ENCODE measurements at places on chromosomes 2 and 18.
A peak's percentile ranks its signal among the peaks of the same experiment; 100 is the strongest.

DNA sequence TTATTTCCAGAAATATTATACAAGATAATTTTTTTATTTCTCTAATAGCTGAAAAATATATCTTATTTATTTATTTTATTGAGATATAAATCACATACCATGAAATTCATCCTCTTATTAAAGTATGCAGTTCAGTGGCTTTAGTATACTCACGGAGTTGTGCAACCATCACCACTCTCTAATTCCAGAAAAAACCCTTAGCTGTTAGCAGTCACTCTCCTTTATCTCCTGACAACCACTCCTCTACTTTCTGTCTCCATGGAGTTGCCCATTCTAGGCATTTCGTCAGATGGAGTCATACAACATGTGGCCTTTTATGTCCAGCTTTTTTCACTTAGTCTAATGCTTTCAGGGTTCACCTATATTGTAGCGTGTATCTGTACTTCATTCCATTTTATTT, 66.5 kb downstream of the TCF7L1 start:
- peak; percentile 40 for DNase-seq

GRCh38 chr2:75560768-75561565, at the start of gene EVA1A:
Gene EVA1A, minus strand, starts transcription at chr2:75560939. Its CDS starts 42,799 bp downstream, at chr2:75518140.
- DNase-seq: peak; percentile 53

- DNase-seq: no peak
Measured at GRCh38 chr2:158486150-158486969, 29.6 kb downstream of the PKP4 start.

GRCh38 chr2:12465631-12466135, 251.1 kb upstream of the TRIB2 start:
- no peak for DNase-seq

DNA sequence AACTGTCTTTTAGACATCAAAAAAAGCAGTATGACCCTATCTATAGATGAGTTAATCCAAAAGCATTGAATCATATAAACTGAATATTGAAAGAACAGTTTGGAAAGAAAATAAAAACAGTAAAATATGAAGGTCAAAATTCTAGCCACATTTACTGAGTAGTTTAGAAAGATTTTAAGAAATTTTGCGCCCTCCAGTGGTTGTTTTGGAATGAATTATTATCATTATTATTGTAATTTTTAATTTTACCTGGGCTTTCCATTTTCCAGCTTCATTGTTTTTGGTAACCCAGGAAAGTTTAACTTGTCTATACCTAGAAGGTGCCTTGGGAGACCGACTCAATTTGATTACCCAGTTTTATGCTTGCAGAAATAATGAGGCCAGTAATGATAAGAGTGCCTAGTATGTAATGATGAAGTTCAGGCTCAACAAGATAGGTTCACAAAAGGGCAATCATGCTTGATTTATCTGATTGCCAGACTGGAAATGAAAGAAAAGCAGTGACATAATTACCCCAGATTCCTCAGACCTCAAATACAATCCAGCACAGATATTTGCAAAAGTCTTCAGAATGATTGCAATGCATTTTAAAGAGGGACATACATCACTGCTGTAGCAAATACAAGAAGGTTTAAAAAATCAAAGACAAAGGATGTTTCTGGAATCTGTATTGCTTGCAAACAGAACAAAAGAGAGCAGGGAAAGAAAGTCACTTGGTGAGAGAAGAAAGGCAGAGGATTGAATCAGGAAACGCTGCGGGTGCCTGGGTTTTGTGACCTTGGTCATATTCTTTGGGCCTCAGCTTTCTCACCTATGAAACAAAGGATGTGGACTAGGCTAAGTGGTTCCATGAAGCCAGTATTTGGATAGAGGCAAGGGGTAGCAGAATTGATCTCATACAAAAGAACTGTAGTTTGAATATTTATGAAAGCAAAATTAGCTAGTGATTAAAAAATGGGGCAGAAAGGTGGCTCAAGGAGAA, 153.8 kb downstream of the MAP2 start:
- DNase-seq: no peak

GRCh38 chr2:234138836-234139235, 88.3 kb downstream of the SPP2 start:
- DNase-seq: no peak

DNA sequence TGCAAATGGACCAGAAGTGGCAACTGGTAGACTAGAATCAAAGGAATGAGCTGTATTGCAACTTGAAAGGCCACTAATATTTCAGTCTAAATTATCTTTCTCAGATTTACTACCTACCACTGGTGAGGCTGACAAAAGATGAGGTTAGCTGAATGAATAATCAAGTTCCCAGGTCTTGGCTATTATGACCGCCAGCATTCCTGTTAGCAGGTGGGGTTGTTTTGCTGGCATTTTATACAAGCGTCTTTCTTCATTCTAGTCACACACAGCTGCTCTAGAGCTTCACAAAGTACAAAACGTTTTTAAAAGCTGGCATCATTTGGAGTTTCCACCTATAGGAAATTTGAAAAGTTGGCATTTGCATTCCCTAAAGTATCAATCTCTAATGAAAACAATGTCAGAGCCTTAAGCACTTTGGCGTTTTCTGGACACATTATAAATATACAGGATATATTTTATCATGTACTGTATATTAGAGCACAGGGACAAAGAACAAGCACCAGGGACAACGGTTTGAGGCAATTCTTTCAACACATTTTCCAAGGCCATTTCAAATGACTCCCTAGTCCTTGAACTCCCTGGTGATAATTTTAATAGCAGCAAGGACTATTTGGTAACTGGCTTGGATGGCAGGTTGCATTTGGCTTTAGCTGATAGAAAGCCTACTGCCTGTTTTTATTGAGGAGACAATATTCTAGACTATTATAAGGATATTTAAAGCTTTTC, 410.2 kb upstream of the CHST9 start:
- DNase-seq: no peak

DNA sequence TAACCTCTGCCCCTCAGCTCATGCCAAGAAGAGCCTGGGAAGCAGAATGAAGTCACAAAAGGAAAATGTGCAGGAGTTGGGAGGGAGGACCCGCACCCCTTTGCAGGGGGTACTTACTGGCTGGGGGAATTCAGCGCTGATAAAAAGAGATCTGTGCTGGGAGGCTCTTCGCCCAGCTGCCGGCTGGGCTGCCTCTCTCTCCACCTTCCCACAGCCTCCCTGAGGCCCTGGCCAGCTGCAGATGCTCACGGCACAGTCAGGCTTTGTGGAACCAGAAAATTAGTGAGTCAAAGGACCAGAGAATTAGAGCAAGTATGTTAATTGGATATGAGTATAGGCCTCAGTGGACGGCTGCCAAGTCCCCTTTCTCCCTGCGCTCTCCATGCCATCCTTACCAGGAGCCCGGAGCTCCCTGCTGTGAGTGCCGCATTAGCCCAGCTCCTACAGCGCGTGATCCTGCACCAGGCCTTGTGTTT, 181.7 kb upstream of the SH3BP4 start:
- no peak for DNase-seq

- peak; percentile 82 for DNase-seq
Measured at GRCh38 chr18:74146756-74147155, 878 bp downstream of the FBXO15 start.

DNA sequence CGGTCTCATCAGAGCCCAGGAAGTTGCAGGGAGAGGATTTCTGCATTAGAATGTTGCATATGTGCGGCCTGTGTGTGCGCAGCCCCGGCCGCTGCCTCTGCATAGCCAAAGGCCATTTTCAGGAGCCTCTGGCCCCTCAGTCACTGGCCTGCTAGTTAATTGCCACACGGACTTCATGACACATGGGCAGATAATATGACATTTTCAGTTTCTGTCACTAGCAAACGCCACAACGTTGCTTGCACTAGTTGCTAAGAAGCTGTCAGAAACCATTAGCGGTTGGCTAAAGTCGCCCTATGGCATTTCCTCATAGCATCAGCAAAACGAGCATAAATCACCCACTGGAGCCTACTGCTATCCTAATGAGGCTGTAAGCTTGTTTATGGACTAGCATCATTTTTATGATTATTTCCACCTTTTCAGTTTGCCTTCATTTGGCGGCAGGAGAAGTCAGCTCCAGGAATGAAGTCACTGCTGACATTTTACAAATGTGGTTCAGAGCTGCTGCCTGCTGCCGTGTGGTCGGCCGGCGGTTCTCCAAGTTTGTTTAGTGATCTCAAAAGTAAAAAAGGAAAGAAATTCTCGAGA, 73.7 kb downstream of the MEIS1 start:
- peak; percentile 35 for DNase-seq

DNA sequence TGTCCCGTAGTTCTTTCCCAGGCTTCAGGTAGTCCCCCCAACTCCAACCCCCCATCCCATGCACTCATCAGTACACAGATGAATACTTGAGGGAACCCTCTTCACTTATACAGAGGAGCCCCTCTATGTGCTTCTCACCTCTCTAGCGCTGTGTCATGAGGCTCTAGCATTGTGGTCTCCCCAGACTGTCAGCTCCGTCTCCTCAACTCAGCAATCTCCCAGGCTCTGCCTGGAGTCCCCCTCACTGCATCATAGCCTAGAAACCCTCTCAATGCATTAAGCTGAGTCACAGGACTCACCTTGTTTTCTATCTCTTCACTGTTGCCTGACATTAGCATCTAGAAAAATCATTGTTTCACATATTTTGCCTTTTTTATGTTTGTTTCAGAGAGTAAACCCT, 20.2 kb upstream of the PRKCE start:
- no peak for DNase-seq

DNA sequence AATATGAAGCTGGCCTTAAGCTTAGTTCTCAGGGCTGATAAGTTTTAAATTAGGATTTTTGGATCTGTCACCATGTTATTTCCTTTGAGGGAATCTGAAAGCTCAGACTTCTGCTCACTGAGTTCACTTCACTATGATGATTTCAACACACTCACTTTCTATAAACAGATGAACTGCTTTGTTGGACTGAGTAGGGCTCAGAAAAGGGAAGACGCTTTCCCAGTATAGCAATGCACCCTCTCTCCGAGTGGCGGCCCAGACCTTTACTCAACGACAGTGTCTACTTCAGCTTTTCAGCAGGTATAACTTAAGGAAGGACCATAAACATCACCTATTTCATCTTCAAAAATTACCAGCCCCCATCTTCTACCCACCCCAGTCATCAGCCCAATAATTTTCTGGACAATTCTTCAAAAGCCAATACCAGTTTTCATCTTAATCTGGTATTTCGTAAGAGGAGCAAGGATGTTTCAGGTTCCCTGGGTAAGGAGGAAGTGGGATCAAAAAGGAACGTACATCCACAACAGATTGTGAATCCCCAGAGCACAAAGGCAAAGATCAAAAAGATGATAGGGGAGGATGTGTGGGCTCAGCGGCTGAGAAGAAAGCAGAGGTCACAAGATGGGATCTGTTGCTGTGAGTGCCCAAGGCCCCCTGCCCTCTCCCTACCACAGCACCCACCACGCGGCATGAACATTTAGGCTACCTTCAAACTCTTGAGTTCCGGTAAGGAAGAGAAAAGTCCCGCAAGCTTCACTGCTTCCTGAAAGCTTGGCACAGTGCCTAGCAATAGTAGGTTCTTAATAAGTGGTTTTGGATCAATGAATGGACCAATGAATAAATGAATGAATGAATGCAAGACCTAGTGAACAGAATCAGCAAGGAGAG, 41.9 kb downstream of the LPIN2 start:
- DNase-seq: no peak

DNA sequence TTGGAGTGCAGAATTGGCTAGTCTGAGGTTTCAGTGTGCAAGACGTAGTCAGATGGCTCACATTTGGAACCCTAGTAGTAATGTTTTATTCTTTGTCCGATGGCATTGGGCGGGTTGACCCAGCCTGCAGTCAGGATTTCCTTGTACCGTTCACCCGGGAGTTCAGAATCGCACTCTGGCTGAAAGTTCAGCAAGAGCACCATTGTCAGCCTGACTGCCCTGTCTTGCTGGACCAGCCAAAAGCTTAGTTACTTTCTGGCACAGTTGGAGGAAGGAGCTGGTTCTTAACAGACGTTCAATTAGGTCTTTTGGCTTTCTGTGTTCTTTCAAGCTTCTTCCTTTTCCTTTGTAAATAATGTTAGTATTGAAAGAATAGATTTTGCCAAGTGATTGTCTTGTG, 18.6 kb downstream of the RMC1 start:
- DNase-seq: no peak

DNA sequence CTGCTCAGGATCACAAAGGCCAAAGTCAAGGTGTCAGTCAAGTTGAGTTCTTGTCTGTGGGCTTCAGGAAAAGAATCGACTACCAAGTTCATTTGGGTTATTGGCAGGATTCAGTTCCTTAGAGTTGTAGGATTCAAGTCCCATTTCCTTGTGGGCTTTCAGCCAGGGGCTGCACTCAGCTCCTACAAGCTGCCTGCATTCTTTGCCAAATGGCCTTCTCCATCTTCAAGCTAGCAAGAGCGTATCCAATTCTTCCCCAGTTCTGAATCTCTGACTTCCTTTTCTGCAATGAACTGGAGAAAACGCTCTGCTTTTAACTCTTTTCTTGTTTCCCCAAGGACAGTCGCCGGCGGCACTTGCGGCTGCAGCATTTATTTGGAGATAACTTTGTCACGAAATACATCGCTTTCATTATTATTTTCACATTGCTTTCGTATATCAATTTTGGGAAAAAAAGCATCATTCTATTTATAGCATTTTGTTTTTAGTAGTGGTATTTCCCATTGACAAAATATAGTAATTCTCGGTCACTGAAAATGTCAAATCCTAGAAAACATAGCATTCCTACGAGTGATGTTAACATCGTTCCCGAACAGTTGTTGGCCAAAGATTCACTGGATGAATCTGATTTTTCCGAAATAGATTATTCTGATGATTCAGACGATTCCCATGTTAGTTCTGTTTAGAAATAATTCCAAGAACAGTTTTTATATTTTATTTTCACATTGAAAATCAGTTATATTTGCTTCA, 59.6 kb upstream of the SERPINE2 start:
- no peak for DNase-seq

DNA sequence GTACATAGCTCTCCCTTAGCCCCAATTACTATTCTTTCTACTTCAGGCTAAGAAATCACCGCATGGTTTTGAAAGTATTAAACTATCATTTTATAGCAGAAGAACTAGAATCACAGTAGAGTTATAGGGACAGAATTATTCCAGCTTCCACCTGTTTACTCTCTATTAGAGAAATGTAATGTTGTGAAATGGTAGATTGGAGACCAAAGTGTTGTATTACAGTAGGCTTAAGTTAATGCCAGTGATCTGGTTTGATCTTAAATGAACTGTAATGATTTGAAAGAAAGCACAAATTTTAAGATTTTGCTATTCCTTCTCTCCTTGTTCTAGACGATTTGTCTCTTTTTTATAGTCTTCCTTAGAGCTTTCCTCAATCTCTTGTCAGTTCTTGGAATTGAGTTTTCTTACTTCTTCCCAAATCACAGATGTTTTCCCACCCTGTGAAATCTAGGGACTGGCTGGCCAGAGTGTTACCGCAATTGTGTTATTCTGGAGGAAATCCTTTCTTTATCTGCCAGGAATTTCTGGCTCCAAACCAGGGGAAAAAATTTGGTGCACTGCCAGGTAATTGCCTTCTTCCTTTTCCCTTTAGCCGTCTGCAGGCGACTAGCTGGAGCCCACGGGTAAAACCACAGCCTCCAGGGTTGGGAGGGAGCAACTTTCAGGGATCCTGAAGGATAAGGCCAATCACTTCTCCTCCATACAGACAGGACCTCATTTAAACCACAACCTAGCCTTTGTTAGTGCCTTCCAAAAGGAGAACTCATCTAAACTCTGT, 51.7 kb downstream of the NOP58 start:
- peak; percentile 80 for DNase-seq

GRCh38 chr2:46045888-46046287, 251.3 kb upstream of the EPAS1 start:
- DNase-seq: no peak
